Right atrium auricular region (tissue), 2 donors: ENCODE measurements at places on chromosomes 7 and 10.

- no peak for DNase-seq
Observed at GRCh38 chr7:5681423-5681822, 100.0 kb downstream of the RNF216 start.

- DNase-seq, result no peak
Observed at GRCh38 chr7:133781486-133782090, 345.6 kb upstream of the LRGUK start.

DNA sequence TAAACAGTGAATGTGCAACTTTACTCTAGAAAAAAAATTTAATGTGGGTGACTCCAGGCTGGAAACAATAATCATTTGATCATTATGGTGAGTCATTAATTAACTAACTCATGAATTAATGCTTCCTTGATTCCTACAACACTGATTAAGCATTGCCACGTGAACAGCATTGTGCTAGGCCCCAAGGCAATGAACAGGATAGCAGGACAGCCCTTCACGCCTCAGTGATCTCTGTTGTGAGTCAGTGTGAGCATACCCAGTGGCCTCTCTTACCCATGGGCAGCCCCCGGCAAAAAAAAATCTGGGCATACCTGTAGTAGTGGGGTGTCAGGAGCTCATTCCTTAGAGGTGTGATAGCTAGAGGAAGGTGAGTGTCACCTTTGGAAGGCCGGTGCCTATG, 76.0 kb downstream of the DENND2A start:
- DNase-seq, result no peak

GRCh38 chr10:113097036-113097435, 147.0 kb downstream of the TCF7L2 start:
- DNase-seq, result no peak

- no peak for DNase-seq
Observed at GRCh38 chr10:77600640-77601039, 37.0 kb downstream of the KCNMA1 start.

GRCh38 chr10:132893090-132893489, 49.3 kb downstream of the CFAP46 start:
- no peak for DNase-seq

DNA sequence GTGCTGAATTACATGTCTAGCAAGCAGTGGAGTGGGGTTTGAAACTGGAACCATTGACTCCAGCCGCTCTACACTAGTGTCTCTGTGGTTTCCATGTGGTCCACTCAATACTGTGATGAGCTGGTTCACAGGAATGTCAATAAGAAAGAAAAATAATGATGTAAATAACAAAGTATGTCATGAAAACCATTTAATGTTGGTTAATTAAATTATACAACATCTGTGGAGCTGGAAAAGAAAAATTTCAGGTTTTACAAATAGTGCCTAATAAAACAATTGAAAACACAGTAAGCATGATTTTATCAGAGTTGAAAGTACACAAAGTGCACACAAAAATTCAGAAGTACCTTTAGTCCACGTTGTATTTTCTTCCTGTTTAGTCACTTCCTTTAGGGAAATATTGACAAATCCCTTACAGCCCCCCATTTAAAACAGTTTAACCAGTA, 28.7 kb upstream of the NAMPT start:
- DNase-seq, result no peak

DNA sequence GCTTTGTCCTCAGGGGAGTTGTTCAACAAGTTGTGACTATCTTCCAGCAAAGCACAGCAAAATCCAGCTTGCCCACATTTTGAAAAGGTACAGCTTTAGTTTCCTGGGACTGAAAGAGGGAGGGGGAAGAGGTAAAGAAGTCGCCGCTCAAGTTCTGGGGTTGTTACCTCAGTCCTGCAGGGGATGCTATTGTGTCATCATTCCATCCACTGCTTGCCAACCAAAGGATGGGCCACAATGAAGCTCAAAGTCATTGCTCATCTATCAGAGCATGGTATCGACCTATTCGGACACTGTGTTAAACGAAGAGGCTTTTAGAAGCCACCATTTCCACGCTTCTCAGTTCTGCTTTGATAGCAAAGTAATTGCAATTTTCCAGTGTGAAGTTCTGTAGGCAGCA, 34.3 kb downstream of the NPY start:
- no peak for DNase-seq

GRCh38 chr7:24456526-24457218, 116.6 kb upstream of the PALS2 start:
- no peak for DNase-seq

- DNase-seq, result no peak
Observed at GRCh38 chr7:98423043-98423442, 22.2 kb upstream of the BAIAP2L1 start.

GRCh38 chr10:14397066-14397465, 66.3 kb upstream of the FRMD4A start:
- peak; percentile 62 for DNase-seq

GRCh38 chr10:30816820-30817171, 187.2 kb upstream of the LYZL2 start:
- no peak for DNase-seq

DNA sequence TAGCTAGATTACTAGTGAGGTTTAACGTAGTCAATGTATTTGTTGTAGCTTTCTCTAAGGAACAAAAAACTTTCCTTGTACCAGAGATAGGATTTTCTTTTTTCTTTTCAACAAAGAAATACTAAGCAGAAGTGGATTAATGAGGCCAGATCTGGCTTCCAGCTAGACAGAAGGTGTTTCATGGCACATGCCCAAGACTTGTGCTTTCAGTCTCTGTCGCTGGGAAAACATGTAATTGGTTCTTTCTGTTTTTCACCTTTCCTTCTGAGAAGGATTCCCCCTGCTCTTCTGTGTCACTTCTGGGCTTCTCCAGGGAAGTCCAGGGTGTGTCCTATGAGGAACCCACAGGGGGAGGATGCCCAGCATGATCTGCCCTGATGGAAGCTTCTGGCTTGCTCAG, 492.2 kb downstream of the CCSER2 start:
- no peak for DNase-seq

DNA sequence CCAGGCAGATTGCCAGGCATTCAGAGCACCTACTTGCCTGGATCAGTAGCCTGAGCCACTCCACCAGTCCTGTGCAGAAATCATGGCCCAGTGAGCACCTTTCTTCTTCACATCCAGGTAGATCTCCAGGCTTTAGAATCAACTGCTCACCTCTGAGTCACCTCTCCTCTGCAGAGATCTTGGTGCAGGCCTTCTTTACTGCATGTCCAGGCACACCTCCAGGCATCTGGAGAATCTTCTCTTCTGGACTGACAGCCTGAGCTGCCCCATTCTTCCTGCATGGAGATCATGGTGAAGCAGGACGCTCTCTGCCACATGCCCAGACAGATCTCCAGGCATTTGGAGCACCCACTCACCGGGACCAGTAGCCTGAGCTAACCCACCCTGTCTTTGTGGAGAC, 894.5 kb upstream of the MBL2 start:
- DNase-seq, result no peak

DNA sequence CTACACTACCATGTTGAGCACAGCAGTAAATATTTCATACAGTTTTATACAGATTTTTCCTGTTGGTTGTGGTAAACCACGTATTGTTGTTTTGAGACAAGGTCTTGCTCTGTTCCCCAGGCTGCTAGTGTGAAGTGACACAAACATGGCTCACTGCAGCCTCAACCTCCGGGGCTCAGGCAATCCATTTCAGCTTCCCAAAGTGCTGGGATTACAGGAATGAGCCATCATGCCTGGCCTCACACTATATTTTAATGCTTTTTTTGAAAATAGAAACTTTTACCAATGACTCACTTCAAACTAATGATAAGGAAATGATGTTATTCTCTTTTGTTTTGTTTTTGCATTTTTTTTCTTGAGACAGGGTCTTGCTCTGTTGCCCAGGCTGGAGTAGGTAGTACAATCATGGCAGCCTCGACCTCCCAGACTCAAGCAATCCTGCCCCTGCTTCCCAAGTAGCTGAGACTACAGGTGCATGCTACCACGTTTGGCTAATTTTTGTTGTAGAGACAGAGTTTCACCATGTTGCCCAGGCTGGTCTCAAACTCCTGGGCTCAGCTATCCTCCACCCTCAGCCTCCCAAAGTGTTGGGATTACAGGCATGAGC, 210.6 kb downstream of the TPST1 start:
- no peak for DNase-seq

DNA sequence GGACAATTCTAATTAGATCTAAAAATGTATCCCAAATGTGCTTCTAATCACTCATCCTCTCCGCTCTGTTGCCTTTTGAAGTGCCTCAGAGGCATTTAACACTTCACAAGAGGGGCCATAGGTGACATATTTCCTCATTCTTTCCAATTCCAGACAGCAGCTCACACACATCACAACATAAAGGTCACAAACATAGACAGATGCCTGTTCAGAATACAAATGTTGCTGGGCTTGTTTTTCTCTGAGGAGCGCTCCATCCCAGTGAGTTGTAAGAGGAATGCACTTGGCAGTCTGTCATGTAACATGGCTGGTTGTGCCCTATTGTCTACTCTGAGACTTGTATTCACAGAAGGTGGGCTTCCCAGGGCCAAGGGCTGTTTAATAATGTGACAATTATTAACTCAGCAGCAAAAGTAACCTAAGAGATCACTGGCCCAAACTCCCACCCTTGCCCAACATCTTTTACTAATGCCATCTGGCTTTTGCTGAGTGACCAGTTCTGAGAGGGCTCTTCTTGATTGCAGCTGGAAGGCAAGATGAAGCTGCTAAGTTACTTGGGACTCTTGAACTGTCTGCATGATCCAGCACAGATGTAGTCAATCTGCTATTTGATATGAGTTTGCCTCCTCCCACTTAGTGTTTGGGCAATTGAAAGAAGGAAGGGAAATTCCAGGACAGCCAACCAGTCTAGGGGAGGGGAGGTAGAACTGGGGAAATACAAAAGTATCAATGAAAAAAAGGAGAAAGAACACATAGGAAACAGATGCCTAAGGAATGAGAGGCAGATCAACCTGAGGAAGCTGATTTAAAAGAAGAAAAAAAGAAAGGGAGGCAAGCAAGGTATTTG, 13.6 kb downstream of the PON2 start:
- no peak for DNase-seq

GRCh38 chr7:7207876-7208275, 25.5 kb downstream of the C1GALT1 start:
- DNase-seq, result no peak

DNA sequence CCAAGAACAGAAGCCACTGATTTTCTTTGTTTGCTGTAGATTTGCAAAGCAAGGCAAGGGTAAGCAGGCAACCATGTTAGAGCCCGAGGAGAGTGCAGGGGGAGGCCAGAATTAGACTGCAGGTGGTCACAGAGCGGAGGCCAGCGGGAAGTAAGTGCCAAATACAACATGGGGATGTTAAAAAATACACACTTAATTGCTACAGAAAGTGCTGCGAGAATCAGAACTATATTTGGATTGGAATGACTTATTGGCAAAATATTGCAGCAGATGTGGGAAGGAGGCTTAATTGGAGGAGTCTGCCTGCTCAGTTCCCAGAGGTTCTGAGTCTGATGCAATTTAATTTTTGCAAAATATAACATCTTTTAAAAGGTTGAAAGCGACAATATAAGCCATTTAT, 49.7 kb upstream of the ADCY1 start:
- no peak for DNase-seq

- DNase-seq, result no peak
Observed at GRCh38 chr7:70595755-70596597, 536.0 kb upstream of the GALNT17 start.

DNA sequence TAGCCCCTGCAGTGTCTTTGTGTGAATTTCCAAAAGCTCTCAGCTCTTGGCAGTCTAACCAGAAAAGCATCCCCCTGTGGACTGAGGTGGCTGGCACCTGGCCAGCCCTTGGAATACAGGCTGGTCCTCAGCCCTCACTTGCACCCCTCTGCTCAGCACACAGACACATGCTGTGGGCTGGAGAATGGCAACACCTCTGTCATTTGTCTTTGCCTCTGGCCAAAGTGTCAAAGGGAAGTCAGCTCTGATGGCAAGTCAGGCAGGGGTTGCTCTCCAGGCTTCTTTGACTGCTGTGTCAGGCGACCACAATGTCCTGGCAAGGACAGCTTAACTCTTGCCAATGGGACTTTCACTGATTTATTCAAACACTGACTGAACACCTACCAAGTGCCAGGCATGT, 724.8 kb downstream of the INHBA start:
- DNase-seq, result no peak

DNA sequence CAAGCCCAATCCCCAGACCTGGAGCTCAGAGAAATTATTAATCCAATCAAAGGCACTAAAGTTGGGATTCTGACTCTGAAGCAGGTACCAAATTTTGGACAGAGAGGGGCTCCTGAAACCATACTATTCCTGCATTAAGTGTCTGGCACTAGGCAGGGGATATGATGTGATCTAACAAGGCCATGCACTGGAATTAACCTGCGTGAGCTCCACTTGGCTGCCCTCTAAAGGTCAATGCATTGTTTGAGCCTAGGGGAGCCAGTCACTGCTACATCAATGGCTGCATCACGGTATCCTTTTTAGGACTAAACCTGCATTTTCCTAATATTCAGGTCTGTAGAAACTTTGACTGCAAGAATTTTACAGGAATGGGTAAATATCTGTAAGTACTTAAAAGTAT, 42.1 kb downstream of the ST8SIA6 start:
- DNase-seq, result no peak

DNA sequence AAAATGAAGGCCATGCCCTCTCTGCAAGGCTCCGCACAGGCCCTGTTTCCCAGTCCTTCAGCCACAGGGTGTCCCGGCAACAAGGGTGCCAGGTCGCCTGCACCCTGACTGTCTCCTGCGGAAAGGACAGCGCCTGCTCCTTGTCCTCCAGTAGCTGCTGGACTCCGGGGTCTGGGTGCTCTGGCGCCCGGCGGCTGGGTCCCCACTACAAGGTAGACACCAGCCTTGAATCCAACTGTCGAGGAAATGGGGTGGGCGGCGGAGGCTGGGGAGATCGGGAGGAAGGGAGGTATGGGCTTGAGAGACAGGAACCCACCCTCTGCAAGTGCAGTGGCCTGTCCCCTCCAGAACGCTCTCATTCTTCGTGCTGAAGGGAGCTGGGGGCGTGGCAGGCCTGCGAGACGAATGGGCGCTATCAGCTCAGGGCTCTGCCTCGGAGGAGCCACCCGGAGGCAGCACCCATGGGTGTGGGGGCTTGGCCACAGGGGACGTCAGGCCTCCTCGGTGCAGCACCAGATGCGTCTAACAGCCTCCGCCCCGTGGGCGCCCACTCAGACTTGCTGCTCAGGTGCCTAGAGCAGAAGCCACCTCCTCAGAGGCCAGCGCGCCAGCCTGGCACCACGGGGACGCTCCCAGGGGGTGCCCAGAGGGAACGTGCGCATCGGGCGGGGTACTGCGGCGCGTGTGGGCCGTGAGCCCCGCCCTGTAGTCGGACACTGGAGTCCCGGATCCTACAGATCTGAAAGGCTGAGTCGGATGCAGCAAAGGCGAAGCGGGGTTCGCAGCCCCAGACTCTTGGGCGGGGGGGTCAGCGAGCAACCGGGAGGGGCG, 15.6 kb downstream of the ADAM8 start:
- DNase-seq, result peak; percentile 61

DNA sequence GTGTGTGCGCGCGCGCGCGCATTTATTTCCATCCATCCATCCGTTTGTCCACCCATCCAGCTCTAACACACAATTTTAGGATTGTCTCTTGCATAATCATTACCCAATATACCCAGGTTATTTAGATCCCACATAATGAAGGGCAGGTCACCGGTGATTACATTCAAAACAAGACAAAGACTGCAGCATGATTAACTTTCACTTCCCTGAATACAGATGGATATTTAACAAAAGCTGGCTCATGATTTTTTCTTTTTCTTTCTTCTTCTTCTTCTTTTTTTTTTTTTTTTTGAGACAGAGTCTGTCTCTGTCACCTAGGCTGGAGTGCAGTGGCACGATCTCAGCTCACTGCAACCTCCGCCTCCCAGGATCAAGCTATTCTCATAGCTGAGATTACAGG, 86.2 kb downstream of the SH3PXD2A start:
- DNase-seq, result no peak

GRCh38 chr7:67875558-67875957, 878.9 kb downstream of the TYW1 start:
- no peak for DNase-seq
